GM23338 (cell line): ENCODE measurements at places on chromosomes 2 and 18. TPM values are rescaled to one million over a fixed set of nuclear protein-coding genes. Genes with fewer than 3 reads are reported as not detected.
A peak's percentile ranks its signal among the peaks of the same experiment; 100 is the strongest.

DNA sequence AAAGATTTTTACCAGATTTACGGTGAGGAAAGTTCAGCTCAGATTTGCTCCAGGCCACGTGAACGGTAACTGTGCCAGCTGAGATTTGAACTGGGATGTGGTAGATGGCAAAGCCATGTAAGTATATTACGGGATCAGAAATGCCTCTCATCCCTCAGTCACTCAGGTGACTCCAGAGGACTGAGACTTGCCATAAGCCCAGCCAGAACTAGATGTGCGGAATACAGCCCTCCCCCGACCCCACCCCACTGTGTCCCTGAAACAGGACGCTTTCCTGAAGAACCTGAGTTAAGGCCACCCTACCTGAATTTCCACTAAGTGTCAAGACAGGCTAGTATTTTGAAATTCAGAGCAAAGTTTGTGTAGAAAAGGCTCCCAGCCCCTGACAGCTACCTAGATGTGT, 1.3 kb upstream of the FHL2 start:
- 0 out of 2 replicates have a peak overlapping the region, but pooled peaks have one; percentile 96 for H3K4me3 ChIP-seq
- DNase-seq, result no peak
- H3K27ac ChIP-seq, result no peak overlapping the region
- peaks cover 10% of the 10 kb centered on the region for H3K4me1 ChIP-seq
- peaks cover 26% of the 10 kb centered on the region for H3K27me3 ChIP-seq

DNA sequence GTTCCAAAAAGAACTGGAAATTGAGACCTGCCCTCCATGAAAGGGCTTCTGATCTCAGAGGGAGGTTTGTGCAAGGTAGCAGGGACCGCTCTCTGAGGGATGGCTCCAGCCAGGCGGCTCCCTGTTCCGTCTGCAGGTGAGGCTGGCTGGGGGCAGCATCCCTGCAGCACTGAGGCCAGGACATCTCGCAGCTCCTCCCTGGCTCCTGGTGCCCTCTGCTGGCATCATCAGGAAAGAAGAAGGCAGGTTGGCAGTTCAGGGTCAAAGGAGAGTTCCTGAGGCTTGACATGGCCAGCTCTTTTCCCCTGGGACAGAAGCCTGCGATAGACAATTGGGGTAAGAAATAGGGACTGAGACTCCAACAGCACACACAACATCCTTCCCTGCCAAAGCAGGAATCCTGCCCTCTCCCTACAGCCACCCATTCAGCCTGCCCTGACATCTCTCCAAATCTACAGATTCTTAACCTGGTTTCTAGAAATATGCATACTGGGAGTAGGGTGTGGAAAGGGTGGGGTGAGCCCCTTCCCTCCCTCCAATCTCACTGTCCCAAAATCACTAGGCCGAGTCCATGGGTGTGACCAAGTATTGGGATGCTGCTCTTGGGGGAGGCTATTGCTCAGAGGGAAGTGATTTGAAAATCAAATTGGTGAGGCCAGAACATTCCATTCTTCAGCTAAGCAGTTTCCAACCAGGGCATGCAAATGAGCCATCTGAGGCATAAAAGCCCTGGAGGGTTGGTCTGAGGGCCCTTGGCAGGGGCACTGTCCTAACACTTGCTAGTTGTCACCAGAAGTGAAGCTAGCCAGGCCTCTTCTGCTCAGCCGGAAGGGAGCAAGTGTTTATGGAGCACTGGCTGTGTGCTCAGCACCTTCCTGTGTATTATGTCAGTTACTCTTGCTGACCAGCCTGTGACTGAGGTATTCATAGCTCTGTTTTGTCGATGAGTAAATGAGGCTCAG, 185.4 kb downstream of the TFCP2L1 start:
- peak; percentile 68 for DNase-seq
- H3K4me1 ChIP-seq, result peaks cover 5% of the 10 kb centered on the region; the same call in 1 of the 2 replicates
- no peak overlapping the region for H3K27ac ChIP-seq
- no peaks in the 10 kb centered on the region for H3K27me3 ChIP-seq
- no peaks in the 10 kb centered on the region for H3K36me3 ChIP-seq

DNA sequence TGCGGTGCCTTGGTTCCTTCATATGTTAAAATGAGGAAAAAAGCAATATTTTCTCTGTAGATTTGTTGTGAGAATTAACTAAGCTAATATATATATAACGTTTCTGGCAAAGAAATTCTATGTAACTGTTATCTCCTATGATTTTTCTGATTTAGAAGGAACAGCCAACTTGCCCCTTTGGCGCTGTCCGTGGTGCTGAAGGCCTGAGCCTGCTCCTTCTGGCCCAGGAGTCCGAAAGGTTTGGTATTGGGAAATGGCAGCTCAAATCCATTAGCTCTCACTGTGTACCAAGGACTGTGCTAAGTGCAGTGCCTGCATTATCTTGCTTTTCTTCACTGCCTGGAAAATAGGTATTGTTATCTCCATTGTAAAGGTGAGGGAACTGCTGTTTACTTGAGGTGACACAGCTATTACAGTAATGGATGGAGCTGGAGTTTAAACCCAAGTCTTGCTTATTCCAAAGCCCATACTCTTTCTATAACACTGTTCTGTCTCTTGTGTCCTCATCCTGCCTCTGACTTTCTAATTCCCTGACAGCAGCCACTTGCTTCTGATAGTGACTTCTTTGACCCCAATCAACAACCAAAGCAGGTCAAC, 52.2 kb downstream of the C1QL2 start:
- H3K27ac ChIP-seq, result no peak overlapping the region
- peak; percentile 83 for DNase-seq
- peaks cover 6% of the 10 kb centered on the region; the same call in 1 of the 2 replicates for H3K4me1 ChIP-seq

DNA sequence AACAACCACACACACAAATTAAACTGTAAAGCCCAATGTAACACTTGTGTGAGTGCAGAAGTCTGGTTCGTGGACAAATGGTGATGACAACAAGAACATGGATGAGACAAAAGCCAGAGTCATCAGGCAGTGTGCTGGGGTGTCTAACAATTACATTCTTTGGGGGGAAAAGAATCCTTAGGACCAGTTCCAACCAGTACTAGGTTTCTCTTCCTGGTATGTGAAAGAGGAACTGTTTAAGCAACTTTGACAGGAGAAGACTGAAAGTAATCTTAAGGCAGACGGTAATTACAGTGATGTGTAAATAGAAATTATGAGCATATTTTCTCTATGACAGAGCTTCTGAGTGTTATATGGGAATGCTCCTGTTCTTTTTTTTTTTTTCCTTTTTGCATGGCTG, 133.4 kb downstream of the AFF3 start:
- H3K27ac ChIP-seq, result no peak overlapping the region
- no peak overlapping the region for H3K4me3 ChIP-seq
- DNase-seq, result no peak
- H3K27me3 ChIP-seq, result no peaks in the 10 kb centered on the region
- H3K36me3 ChIP-seq, result no peaks in the 10 kb centered on the region

GRCh38 chr2:136242100-136242499, 124.2 kb upstream of the CXCR4 start:
- no peak overlapping the region for H3K4me3 ChIP-seq
- DNase-seq, result no peak
- H3K27ac ChIP-seq, result no peak overlapping the region
- H3K27me3 ChIP-seq, result no peaks in the 10 kb centered on the region
- H3K4me1 ChIP-seq, result peaks cover 9% of the 10 kb centered on the region; the same call in 1 of the 2 replicates

DNA sequence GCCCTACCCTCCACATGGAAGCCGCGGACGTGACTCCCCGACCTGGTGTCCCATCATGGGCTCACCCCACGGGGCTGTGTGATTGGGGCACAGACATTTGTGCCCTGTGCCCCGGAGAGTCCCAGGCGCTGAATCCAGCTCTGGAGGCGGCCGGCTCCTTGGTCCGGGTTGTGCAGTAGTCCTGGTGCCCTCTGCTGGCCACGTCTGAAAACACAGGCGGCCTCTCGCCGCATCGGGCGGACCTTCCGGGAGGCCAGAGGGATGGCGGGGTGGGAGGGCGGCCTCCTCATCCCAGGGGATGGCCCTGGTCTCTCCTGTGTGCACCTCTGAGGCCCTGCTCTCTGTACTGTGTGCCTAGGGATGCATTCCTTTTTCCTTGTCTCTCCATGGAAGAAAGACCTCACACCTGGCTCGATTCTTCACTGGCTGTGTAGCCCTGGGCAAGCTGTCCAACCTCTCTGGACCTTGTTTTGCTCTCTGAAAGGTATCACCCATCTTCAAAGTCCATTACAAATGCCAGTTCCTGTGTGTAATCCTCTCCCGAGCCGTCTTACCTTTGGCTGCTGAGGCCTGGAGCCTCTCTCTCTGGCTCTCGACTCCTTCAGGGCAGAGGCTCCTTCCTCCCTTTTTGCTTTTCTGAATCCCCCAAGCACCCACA, 27.6 kb downstream of the CELF4 start:
- H3K27ac ChIP-seq, result no peak overlapping the region
- H3K27me3 ChIP-seq, result no peaks in the 10 kb centered on the region
- no peaks in the 10 kb centered on the region for H3K36me3 ChIP-seq

- H3K4me1 ChIP-seq, result no peaks in the 10 kb centered on the region
- DNase-seq, result no peak
- H3K27me3 ChIP-seq, result peaks cover 48% of the 10 kb centered on the region
- no peak overlapping the region for H3K4me3 ChIP-seq
These were observed 215.9 kb downstream of the SOX11 start for GRCh38 chr2:5908071-5908470.

DNA sequence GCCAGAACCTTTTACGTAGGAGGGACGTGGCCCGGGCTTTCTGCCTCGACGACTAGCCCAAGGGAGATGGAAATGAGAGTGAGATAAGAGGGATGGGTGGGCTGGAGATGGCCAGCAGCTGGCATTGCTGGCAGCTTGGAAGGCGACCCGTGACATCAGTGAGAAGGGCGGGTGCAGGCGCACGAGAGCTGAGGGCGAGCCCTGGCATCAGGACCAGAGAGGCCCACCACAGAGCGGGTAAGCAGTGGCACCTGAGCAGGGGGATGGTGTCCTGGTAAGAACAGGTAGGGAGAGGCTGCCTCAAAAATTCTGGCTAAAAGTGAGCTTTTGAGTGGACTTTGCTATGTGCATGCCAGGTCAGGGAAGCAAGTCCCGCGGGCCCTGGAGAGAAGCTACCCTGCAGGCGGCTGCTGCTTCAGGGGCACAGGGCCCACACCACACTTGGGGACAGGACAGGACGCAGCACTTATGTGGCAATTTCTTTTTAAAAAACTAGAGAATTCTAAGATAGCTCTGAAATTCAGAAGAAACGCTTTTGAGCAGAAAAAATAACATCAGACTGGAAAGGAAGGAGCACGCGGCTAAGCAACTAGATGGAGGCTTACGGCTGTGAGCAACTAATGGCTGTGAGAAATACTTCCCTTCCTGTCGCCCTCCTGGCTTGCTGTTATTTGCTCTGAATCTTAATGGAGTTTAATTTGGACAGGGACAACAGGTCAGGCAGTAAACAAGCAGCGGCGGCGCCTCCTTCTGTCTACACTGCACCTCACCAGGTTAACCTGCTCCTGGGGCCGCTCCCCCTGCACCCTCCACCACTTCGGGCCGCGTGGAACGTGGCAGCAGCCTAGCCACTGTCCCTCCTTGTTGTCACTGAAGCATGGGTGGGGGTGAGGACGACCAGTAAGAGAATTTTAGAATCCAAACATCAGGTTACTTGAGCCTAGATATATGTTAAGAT, 20.5 kb downstream of the THAP4 start:
- peak; percentile 24 for DNase-seq
- H3K36me3 ChIP-seq, result no peaks in the 10 kb centered on the region
- no peak overlapping the region for H3K4me3 ChIP-seq
- no peaks in the 10 kb centered on the region for H3K27me3 ChIP-seq

GRCh38 chr2:140274891-140275290, 1494.7 kb upstream of the NXPH2 start:
- no peaks in the 10 kb centered on the region for H3K4me1 ChIP-seq
- no peak for DNase-seq
- H3K27ac ChIP-seq, result no peak overlapping the region
- no peaks in the 10 kb centered on the region for H3K36me3 ChIP-seq
- H3K27me3 ChIP-seq, result no peaks in the 10 kb centered on the region

Gene B3GNT7
- polyA plus RNA-seq, result 44.2 and 47.1 TPM in 2 replicates

Gene CRACDL
- 0.16 and 0.50 TPM in 2 replicates for polyA plus RNA-seq

Gene SLC9A4
- not detected in 2 replicates for polyA plus RNA-seq

Gene CHN1
- 26.3 and 28.1 TPM in 2 replicates for polyA plus RNA-seq

Gene SETBP1
- polyA plus RNA-seq, result 1.6 TPM in 2 replicates

Gene CROCC2
- not detected in 2 replicates for polyA plus RNA-seq
